Suppressor macrophage treated with lipopolysaccharide for 1 hour (primary cell): ENCODE measurements at places on chromosomes 6 and 20.
A peak's percentile ranks its signal among the peaks of the same experiment; 100 is the strongest.

DNA sequence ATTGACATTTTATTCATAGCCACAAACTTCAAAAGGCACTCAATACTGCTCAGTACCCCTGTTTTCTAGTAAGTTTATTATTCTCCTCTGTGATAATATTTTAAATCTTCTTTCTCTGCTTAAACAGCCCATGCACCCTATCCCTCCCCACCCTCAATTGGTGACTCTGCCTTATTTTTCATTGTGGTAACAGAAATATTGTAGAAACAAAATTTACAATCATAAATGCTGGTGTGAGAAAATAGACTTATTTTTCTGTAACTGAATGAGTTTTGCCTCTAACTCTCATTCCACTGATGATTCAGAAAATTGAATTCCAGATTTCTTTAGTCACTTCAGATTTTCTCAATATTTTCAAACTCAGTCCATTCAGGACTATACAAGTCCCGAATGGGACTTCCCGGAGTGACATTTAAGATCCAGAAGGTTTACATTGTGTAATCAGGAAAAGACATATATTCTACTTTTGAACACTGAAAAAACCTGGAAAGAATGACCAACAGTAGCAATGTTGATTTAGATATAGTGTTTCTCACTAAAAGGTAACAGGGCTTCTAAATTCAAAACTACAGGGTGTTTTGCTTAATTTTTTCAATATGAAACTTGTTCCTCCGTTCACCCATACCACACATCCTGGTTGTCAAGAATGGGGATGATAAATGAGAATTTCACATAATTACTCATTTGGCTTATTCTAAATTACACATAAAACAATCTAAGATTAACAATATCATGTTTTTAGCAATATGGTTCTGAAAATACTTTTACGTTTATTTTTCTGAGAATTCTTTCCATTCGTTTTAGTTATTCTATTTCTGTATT, 34.8 kb upstream of the UST start:
- no peak for DNase-seq

- DNase-seq, result no peak
Measured at GRCh38 chr6:1222728-1223595, 88.9 kb upstream of the FOXQ1 start.

GRCh38 chr6:7901056-7901455, 9.5 kb downstream of the TXNDC5 start:
- DNase-seq, result no peak

DNA sequence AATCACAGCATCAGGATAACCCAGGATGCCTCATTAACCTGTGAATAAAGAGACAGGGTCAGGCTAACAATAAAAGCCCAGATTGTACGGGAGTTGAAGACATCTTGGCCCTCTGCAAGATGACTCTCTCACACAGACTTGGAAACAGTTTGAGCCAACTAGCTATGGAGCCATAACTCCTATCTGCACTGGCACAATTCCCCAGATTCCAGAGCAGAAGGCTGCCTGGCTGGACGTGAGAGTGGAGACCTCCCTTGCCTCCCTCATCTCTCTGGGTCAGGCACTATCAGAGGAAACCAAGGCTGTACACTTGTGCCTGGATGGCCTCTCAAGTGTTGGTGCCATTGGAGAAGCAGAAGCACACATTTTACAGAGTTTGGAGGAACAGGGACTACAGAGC, 312.6 kb downstream of the THBS2 start:
- DNase-seq, result no peak

- DNase-seq, result no peak
Measured at GRCh38 chr20:951384-952169, 35.4 kb upstream of the ANGPT4 start.

GRCh38 chr20:57007171-57007540, 259.3 kb downstream of the BMP7 start:
- DNase-seq, result no peak

- DNase-seq, result no peak
Measured at GRCh38 chr6:2026133-2026532, 219.3 kb downstream of the GMDS start.

DNA sequence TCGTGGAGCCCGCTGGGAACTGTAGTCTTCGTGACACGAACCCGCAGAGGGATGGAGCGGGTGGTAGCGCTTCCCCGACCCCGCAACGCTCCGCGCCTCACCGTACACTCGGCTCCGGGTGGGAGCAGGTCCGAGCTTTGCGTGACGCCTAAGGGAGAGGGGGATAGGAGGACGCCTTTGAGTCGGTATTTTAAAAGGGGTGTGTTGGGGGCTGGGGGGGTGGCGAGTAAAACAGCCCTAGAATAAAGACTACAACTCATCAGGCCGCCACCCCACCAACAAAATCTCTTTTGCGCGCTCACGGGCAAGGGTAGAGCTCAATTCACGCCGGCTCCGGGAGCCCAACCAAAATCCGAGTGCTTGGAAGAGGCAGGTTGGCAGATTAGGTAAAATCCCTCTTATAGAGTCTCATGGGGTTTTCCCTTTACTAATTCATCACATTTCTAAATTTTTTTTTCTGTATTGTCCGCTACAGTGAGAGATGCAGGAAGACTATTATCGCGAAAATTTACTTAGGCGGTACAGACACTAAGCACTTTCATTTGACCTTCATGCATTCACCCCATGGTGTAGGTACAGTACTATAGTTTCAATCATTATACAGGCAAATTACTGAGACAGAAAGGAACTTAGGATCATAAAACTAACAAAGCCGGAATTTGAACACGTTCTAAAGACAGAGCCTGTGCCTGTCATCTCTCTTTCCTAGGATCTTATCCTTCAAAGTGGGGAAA, 706 bp upstream of the SNX14 start:
- DNase-seq, result peak; percentile 61
